HT-29 (cell line): ENCODE measurements at places on chromosomes 16 and 17. TPM values are rescaled to one million over a fixed set of nuclear protein-coding genes. Genes with fewer than 3 reads are reported as not detected.

DNA sequence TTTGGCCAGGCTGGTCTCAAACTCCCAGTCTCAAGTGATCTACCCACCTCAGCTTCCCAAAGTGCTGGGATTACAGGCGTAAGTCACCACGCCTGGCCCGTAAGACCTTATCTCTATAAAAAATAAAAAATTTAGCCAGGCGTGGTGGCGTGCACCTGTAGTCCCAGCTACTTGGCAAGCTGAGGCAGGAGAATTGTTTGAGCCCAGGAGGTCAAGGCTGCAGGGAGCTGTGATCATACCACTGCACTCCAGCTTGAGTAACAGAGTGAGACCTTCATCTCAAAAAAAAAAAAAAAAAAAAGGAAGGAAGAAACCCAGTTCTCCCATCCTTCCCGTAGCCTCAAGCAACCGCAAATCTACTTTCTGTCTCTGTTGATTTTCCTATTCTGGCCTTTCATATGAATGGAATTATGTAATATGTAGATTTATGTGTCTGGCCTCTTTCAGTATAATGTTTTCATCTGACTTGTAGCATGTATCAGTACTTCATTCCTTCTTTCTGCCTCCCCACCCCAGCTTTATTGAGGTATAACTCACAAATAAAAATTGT lies 11.2 kb downstream of the CASC3 start:
- no peak for DNase-seq

DNA sequence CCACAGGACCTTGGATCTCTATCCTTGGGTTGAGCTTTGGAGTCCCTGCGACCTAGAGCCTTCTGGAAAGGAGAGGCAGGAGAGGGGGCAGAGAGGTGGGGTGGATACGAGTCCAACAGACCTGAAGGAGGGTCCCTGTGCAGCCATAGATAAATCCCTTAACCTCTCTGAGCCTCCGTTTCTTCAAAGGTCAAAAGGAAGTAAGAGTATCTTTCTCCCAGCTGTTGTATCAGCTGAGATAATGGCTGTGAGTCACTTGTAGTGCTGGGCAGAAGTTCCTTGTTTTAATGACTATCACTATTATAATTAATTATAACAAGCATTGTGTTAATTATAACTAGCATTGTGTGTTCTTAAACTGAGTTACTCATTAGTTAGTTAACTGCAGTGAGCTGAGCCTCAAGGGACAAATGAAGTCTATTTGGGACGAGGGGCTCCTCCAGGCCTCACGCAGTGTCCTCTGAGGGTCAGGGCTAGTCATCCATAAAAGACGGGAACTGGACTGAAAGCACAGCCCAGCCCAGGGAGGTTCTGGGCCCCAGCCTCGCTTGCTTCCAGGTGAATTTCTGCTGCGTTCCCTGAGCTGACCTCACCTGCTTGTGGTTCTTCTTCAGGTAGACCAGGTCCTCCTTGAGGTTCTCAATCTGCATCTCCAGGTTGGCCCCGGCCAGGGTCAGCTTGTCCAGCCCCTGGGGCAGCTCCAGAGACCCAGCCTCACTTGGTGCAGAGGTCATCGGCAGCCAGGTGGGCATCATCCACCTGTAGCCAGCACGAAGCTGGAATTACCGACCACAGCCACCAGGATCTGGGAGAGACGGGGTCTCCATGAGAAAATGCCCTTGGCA lies 5.7 kb upstream of the KRT17 start:
- no peak for DNase-seq

DNA sequence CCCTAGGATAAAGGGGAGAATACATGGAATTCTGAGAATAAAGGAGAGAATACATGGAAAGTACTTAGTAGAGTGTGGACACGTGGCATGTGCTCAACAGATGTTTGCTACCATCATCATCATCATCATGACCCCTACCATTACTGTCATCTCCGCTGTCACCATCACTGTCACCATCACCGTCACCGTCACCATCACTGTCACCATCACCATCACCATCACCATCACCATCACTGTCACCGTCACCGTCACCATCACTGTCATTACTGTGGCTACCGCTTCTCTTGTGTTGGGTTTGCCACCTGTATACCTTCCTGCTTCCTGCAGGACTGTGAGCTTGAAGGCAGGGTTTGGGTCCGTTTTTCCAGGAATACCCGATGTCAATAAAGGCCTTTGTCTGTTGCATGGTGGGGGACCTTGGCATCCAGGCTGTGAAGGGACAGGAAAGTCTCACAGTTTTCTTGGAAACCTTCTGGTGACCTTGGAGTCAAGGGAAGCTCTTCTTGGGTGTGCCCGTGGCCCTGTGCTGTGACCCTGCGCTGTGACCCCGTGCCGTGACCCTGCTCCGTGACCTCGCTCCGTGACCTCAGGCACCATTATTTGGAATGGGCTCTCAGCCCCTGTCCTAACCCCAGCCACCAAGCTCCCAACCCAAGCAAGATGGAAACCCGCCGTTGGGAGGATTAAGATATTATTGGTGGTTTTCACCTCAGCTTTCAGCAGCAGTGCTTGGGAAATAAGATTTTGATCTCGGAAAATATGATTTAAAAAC lies 14.4 kb downstream of the CMIP start:
- DNase-seq, result no peak

- DNase-seq, result no peak
Measured at GRCh38 chr16:77304877-77305276, 105.7 kb downstream of the SYCE1L start.

Gene C16orf46
- 2.4 TPM in 1 of 2 replicates, not detected in the other for total RNA-seq

Gene RASL10B
- total RNA-seq, result 6.4 and 7.5 TPM in 2 replicates

Gene ARHGDIG
- 33.1 and 52.0 TPM in 2 replicates for total RNA-seq

Gene CACNG4
- total RNA-seq, result 6.2 and 6.3 TPM in 2 replicates
